ENCODE measurements at places on chromosomes 6 and 20.

GRCh38 chr6:83514866-83515466, 2.6 kb downstream of the PRSS35 start:
- peak; percentile 72 for DNase-seq

- no peak for DNase-seq
Measured at GRCh38 chr6:130065609-130066156, 47.3 kb downstream of the L3MBTL3 start.

GRCh38 chr6:81557811-81558210, 194.7 kb downstream of the TENT5A start:
- no peak for DNase-seq

GRCh38 chr6:23690453-23691049, 435.5 kb upstream of the NRSN1 start:
- peak; percentile 77 for DNase-seq

GRCh38 chr20:17885544-17885943, 83.0 kb downstream of the SNX5 start:
- no peak for DNase-seq

GRCh38 chr20:19269737-19270340, 57.4 kb downstream of the SLC24A3 start:
- peak; percentile 8 for DNase-seq

DNA sequence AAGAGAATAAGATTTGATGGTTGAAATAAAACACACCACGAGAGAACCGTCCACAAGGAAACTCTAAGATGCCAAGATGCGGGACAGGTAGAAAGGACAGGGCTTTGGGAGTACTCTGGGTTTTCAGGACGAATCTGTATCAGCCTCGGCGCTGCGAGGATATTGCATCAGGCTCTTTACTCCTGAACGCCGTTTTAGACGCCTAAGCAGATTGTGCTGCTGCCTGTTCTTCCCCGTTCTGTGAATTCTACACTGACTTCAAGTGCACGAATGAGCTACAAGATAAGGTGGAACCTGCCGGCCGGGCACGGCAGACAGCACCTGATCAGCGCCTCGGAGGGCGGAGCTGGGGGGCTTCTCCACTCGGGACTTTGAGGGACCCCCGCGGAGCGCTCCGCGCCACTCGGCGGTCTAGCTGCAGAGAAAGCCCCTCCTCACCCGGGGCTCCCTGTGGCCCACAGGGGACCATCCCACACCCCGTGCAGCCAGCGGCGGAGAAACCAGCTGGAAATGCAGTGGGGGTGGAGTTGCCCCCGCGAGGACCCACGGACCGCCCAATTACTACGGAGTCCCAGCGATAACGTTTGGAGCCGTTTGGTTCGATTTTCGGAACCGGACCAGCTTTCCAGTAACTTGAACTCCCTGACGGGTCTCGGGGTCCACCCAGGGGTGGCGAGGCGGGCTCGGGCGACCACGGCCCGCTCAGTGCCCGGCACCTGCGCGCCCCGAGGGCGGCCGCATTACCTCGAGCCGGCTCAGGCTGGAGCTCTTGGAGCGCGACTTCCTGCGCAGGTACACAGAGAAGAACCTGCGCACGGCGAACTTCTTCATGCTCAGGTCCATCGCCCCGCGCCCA, 646 bp downstream of the RPS6KA2 start:
- DNase-seq, result peak; percentile 50

Data from bronchial epithelial cell (primary cell).